CD8-positive, alpha-beta memory T cell (primary cell): ENCODE measurements at places on chromosomes 11 and 22. TPM values are rescaled to one million over a fixed set of nuclear protein-coding genes. Genes with fewer than 3 reads are reported as not detected.

GRCh38 chr11:12631651-12632050 is 42.6 kb upstream of the TEAD1 start:
- no peak overlapping the region for H3K27ac ChIP-seq
- no peak for DNase-seq
- H3K4me3 ChIP-seq: no peak overlapping the region
- H3K36me3 ChIP-seq: no peaks in the 10 kb centered on the region
- no peaks in the 10 kb centered on the region for H3K4me1 ChIP-seq
- H3K27me3 ChIP-seq: no peaks in the 10 kb centered on the region

GRCh38 chr11:132866783-132867545 is 665.3 kb downstream of the OPCML start:
- no peaks in the 10 kb centered on the region for H3K4me1 ChIP-seq
- no peaks in the 10 kb centered on the region for H3K27me3 ChIP-seq
- no peak overlapping the region for H3K4me3 ChIP-seq
- DNase-seq: no peak
- no peak overlapping the region for H3K27ac ChIP-seq

GRCh38 chr22:45212306-45212709 is 28.4 kb downstream of the KIAA0930 start:
- H3K4me3 ChIP-seq: no peak overlapping the region
- H3K4me1 ChIP-seq: no peaks in the 10 kb centered on the region
- no peaks in the 10 kb centered on the region for H3K36me3 ChIP-seq
- no peak for DNase-seq

The OR8A1 gene
- not detected for total RNA-seq

DNA sequence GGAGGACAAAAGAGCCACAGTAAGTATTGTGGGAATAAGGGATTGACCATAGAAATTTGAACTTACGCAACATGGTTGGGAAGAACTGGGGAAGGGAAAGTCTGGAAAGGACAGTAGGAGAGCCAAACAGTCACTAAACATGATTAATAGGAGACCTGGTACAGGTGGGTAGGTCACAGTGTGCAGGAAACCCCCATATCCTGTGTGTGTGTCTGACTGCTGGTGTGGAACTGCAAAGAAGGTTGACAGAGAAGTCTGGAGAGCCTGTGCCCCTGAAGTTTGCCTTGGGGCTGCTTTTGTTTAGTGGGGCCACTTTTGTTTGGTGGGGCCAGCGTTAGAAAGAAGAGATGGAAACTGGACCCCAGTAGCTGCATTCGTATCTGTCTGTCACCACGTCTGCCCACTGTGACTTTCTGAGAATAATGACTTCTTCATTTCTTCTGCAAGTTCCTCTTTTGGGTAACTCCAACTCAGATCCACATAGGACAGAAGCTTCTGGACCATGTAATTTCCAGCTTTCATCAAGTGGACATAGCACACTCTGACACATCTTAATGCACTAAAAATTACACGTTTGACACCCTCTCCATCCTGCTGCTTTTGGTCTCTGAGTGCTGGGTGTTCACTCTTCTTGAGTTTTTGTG is 126.8 kb upstream of the RAG2 start:
- H3K4me1 ChIP-seq: no peaks in the 10 kb centered on the region
- H3K4me3 ChIP-seq: no peak overlapping the region
- H3K27me3 ChIP-seq: no peaks in the 10 kb centered on the region
- no peak overlapping the region for H3K27ac ChIP-seq
- DNase-seq: no peak

DNA sequence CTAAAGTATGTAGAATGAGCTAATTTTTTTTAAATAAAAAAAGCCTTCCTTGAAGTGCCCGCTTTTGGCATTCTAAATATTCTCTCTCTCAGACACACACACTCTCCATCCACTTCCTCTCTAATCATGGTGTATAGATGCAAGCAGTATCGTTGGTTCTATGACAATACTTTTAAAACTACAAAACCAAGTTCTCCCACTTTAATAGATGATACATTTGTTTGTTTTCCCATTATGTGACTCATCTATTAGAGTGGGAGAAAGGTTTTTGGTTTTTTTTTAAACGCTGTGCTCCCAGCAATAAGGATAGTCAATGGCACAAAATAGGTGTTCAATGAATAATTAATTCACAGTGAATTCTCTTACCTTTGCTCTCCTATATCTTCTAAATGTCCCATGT is 44.6 kb downstream of the FZD4 start:
- H3K27ac ChIP-seq: no peak overlapping the region
- no peak for DNase-seq
- H3K4me3 ChIP-seq: no peak overlapping the region
- no peaks in the 10 kb centered on the region for H3K4me1 ChIP-seq
- no peaks in the 10 kb centered on the region for H3K36me3 ChIP-seq
